T-helper 17 cell (primary cell): ENCODE measurements at places on chromosomes 3 and 15.

DNA sequence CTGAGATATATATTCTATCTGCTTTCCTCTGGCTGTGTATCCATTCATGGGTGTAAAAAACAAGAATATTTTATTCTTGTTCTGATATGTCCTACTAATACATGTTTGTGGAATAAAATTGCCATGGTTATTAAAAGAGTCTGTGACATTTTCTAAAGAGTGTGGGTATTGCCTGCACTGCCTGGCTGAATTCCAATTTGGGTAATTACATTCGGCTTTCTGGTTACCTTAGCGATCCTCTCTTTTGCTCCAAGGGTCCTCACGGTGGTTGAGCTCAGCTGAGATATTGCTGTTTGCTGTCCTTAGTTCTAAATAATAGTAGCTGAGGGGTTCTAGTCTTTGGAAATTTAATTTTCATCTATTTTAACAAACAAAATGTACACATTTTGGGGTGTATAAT lies 301.4 kb upstream of the DNAJC19 start:
- no peak for DNase-seq

- DNase-seq = no peak
Observed at GRCh38 chr15:77633913-77634265, 1.2 kb upstream of the LINGO1 start.

- no peak for DNase-seq
Observed at GRCh38 chr15:88649753-88650551, 11.1 kb downstream of the ISG20 start.

DNA sequence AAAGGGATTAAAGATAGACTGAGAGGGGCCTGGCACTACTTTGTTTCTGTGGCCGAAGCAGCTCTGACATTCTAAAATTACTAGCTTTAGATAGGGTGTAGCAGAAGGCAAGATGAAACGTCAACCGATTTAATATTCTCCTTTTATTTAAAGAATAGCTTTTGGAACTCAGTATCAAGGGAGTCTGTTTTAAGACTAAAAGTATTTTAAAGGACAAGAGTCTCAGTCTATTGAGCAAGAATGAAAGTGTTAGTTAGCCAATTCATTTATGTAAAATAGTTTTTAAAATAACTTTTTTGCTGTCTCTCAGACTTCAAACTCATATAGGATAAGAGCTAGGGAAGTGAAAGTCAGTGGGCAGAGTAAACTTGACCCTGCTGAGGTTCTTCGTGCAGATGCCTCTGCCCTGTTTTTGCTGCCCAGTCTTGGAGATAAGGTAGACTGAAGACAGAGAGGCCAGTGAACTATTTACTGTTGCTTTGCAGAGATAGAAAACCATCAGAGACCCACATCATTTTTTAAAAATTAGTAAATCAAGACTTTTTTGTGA lies 1090.9 kb downstream of the ROBO2 start:
- no peak for DNase-seq

GRCh38 chr3:23202203-23202920 lies 765 bp upstream of the UBE2E2 start:
- no peak for DNase-seq

DNA sequence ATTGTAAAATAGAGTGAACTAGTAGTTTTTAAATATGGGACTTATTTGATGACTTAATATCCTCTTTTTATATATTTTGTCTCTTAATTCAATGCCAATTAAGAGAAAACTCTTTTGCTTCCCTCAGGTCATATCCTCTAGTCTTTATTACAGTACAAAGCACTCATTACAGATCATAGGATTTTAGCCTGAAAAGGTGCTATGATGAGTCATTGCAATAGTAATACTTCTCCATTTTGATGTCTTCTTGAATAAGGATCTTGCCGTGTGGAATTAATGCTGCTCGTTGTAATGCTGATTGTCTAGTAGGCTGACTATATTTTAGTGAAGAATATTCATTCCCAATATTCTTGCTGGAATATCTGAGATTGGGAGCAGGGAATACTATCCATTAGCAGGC lies 612.2 kb upstream of the GOLIM4 start:
- DNase-seq = no peak

DNA sequence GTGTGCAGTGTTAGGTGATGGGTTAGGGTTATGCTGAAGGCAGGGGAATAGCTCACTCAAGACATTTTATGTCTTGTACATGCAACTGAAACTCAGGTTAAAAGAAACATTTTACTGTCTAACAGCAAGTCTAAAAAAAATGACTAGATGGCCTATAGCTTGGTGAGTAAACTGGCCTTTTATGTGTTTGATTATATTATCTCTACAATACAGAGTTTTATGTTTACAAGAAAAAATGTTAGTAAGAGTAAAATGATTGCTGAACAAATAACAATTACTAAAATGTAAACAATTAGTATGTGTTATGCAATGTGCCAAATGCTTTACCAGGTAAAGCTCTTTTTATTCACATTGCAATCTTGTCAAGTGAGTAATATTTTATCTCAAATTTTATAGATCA lies 1039.6 kb downstream of the ROBO2 start:
- no peak for DNase-seq

GRCh38 chr3:55309336-55309735 lies 177.8 kb downstream of the WNT5A start:
- DNase-seq = no peak

GRCh38 chr3:346186-346585 lies 149.6 kb downstream of the CHL1 start:
- DNase-seq = no peak

DNA sequence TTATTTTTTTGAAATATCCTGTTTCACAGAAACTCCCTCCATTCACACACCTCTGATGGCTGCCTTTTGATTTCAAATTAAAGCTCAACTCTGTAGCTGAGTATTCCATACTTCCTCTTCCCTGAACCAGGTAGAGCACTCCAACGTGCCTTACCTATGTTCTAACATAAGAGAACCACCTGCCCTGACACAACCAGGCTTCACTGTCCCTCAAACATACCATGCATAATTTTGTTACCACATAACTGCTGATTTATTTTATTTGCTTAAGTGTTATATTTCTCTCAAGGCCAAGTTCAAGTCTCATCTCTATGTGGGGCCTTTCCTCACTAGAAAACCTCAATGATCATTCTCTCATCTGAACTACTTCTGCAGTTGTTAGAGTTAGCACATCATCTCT lies 209.7 kb downstream of the P3H2 start:
- DNase-seq = no peak

DNA sequence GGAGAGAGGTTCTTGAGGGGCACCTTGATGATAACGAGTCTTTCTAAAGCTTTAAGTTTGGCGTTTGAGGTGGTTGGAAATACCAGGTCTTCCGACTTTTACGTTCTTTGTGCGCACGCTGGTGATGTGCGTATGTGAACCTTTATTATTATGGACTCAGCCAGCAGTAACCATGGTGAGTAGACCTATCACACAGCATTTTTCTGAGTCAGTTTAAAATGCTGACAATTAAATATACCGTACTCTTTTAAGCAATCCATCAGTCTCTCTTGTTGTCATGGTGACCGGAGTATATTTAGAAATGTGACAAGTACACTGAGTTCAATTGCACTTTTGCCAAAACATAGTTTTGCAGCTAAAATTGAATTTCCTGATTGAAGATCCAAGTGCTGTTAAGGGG lies 172.2 kb downstream of the LPP start:
- DNase-seq = no peak

DNA sequence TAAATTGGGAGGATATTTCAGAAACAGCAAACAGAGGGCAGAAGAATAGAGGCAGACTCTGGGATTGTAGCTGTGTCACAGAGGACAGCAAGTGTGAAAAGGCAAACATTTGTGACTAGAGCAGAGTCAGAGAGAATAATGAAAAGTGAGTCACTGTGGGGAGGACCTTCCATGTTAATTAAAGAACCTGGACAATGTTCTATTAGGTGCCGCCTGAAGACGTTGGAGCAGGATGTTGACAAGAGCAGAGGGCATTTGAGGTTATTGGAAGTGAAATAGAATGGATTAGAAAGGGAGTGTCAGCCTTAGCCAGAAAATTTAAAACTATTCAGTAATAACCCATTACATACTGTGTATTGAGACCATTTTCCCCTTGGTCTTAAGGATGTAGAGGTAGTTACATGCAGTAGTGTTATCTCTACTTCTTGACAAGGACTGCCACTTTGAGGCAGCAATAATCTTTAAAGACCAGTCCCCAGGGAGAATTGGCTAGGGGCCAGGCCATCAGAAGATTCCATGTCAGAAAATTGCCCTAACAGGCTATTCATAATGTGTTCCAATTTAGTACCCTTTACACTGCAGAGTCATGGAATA lies 5.8 kb downstream of the ACKR2 start:
- DNase-seq = no peak
